ENCODE measurements at places on chromosomes 1 and 21.

DNA sequence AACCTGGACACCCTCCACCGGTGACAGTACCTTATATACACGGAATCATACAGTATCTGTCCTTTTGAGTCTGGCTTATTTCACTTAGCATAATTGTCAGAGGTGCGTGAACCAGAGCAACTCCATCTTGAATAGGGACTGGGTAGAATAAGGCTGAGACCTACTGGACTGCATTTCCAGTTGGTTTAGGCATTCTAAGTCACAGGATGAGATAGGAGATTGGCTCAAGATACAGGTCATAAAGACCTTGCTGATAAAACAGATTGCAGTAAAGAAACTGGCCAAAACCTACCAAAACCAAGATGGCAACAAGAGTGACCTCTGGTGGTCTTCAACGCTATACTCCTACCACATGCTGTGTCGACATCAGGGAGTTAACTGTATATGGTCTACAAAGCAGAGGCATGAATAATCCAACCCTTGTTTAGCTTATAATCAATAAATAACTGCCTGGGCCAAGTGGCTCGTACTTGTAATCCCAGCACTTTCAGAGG, 1.4 kb upstream of the FDPS start:
- no peak for DNase-seq

GRCh38 chr21:18677632-18678031, 274.0 kb upstream of the TMPRSS15 start:
- no peak for DNase-seq

GRCh38 chr21:42969193-42969600, 5.2 kb upstream of the PKNOX1 start:
- no peak for DNase-seq

DNA sequence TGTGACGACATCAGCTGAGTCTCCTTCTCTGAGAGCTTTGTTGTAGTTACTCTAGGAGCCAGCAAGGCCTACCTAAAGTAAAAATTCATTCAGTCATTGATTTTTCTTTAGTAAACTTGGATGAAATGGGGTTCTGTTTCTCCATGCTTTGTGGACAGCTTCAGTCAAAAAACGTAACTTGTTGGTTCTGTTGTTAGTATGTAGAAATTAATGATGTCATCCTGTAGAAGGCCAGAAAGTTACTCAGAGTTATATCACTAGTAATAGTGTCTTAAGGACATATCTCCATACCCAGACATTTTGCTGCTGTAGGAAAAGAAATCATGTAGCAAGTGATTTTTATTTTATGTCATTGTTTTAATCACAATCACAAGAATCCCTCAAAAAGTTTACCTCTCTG, 43.0 kb downstream of the KDM1A start:
- no peak for DNase-seq

DNA sequence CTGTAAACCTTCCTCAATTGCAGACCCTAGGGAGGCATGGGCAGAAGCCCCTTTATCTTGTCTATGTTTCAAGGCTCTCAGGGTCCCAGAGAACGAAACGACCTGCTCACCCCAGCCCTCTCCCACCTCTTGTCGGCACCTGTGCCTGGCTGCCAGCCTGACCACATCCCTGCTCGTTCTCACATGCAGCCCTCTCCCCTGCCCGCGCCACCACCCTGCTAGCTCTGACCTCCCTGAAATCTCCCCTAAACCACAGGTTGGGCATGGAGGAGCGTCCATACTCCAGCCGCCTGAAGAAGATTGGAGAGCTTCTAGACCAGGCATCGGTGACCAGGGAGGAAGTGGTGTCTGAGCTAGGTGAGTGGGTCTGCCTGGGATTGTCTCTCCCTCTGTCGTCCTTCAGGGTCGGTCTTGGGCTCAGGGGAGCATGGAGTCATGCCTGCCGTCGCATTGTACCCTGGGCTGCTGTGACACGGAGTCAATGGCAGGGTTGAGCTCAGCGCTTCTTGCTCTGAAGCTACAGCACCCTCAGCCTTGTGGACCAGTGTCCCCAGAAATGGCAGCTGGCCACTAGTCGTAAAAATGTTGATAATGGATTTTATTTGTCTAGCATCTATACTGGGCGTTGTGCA, 3.6 kb downstream of the ADPRS start:
- DNase-seq, result peak; percentile 41

DNA sequence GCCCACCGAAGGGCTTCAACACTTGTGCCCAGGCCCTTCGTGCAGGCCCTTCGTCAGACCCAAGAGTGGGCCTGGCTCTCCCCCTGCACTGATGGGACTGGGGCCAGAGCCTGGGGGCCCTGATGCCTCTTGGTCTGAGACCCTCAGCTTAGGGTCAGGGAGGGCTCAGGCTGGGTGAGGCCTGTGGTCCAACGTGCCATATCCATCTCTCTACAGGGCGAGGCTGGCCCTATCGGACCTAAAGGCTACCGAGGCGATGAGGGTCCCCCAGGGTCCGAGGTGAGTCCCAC, 15.6 kb downstream of the COL6A1 start:
- DNase-seq, result no peak

DNA sequence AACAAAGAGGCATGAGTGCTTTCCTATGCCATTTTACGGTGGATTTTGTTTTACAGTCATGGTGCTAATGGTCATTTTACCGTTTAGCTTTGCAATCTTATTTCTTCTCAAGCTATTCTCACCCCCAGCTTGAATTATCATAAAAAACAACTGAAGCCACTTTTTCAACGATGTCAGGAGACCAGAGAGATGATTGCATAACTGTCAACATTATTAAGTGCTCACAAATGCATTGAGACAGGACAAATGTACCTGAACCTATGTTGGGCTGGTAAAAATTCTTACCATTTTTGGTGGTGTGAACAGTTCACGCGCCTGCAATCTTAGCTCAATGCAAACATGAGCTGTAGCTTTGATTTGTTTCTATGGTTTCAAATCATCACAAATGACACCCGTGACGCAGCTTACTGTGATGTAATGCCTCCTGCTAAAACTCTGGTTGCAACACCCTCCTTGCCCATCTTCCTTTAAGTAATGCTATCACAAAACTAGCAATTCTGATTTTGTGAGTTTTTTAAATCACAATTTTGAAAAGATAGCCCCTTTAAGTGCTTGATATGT, 104.4 kb downstream of the UCHL5 start:
- DNase-seq, result no peak

- no peak for DNase-seq
These were observed 420 bp upstream of the IFI16 start for GRCh38 chr1:159009287-159009686.

DNA sequence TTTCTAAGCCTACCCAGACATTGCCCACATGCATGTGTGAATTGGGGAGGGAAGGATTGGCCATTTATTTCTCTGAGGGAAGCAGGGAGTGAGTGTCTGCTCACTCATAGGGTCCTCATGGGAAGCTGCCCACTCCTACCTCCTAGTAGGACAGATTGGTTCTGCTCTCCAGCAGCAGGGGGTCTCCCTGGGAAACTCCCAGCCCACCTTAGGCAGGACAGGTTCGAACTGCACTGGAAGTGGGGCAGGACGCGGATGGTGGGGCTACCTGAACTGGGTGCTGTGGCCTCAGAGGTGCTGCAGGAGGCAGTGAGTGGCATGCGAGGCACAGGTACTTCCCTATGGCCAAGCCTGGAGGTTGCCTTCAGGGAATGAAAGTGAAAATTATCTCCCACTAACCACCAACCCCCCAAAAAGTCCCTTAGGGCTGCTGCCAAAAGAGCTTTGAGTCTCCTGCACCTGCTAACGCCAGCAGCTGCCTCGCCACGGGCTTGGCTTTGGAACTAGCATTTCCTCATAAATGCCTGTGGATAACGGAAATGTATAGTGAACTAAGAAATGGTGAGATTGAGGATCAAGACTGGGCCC, 157.0 kb upstream of the COA6 start:
- DNase-seq, result no peak

DNA sequence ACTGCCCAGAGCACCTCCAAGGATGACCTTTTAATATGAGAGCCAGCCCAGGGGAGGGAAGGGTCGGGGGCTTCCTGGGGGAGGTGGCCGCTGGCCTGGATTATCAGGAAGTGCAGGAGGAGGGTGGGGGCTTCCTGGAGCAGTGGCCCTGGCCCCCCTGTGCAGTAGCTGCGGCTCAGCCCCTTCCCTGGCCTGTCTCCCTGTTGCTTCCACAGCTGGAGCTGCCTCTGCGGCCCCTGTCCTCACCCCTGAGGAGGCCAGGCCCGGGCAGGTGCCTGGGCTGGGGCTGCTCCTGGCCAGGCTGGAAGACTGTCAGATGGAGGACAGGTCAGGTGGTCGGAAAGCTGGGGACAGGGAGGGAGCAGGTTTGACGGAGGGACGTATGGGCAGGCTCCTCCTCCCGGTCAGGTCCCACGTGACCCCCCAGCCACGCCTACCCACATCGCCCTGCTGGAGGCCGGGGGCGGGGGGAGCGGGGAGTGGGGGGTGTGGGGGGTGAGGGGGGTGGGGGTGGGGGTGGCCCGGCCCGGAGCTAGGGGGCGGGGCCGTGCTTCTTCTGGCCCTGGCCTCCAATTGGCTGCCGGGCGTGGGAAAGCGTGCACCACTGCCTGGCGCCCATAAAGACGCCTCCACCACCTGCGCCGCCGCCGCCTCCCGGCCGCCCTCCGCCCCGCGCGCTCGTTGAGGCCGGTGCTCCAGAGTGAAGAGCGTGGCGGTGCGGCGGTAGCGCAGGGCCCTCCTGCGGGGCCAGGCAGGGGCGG, 10.2 kb upstream of the TNFRSF14 start:
- DNase-seq, result no peak

- DNase-seq, result no peak
These were observed 31.9 kb upstream of the SGIP1 start for GRCh38 chr1:66502086-66502485.

- DNase-seq, result no peak
These were observed 7.0 kb upstream of the GPR88 start for GRCh38 chr1:100530880-100531487.

- no peak for DNase-seq
These were observed 198.4 kb upstream of the VAMP3 start for GRCh38 chr1:7572654-7573152.

GRCh38 chr1:211378844-211379243, 52.2 kb downstream of the TRAF5 start:
- no peak for DNase-seq

GRCh38 chr21:21332492-21332891, 334.3 kb downstream of the NCAM2 start:
- no peak for DNase-seq

DNA sequence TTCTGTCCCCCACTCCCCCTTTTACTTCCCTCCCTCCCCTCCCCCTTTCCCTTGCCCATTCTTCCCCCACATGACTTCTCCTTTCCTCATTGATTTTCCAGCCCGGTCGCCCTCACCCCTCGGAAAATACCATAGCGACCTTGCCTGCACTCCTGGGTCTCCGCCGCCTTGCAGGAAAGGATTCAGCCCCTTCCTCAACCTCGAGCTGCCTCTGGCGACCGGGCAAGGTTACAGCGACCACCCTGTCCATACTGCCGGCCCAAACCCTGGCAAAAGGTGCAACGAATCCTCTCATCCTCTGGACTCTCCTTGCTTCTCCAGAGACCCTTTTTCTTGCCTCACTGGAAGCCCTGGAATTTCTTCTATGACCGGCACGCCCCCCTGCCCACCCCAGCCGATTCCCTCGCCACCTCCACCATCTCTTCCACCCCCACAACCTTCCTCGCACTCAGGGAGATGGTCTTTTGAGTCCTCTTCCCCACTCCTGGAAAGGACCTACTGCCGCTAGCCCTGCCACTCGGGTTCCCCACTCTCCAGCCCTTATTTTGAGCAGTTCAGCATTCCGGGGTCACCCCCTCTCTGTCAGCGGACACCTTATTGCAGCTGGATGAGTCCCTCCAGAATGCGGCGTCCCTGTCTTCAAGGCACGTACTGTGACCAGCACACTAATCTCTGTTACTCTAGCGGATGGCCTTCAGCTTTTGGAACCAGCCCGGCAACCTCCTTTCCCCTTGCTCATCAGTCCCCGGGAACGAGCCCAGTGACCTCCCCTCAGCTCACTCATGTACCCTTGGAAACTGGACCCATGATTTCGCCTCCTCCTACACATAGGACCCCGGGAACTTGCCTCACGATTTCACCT, 846 bp downstream of the NSUN4 start:
- DNase-seq, result no peak

DNA sequence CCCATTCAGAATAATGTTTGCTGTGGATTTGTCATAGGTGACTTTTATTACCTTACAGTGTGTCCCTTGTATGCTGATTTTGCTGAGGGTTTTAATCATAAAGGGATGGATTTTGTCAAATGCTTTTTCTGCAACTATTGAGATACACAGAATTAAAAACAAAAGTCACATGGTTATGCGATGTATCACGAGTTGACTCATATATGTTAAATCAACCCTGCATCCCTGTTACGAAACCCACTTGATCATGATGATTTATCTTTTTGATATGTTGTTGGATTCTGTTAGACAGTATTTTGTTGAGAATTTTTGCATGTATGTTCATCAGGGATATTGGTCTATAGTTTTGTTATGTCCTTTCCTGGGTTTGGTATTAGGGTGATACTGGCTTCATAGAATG, 10.7 kb upstream of the OR2T34 start:
- no peak for DNase-seq

DNA sequence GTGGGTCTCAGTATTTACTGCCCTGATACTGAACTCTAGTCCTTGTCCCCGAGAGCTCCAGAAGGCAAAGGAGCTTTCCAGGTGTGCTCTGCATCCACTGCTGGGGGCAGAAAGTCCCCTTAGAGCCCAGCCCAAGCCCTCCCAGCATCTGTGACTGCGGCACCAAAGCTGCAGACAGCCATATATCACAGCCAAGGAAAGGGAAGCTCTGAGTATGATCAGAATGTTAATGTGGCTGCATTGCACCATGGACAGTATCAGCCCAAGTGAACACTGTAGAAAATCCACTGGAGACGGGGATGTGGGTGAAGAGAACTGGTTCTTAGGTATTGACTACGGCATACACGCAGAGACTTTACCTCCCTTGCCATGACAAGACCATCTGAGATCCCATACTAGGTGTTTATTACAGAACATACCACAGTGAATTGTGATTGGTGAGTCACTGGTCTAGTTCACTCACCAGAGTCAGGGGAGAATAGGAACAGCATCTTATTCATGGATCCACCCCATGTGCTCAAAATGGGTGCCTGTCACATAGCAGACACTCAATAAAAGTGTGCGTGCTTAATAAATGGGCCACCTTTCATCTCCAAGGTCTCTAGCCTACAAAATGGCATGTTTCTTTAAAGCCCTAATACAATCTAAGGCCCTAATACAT, 170.3 kb downstream of the HHIPL2 start:
- no peak for DNase-seq

DNA sequence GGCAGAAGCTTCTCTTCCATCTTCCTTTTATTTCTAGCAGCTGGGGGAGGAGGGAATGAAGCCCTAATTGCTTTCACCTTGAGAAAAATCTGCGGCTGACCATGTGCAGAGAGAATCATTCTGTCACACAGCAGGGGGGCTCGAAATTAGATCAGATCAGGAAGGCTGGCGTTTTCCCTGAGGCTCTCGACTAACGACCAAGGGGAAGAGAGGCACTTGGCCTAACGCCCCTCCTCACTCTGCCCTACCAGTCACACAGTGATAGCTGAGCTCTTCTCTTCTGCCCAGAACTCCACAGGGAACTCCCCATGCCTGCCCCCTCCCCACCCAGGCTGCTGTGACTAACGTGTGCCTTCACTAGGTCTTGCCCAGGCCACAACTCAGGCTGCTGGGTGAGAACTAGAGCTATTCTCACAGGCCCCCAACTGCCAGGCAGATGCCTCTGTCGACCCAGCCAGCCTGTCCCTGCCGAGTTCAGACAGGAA, 26.5 kb upstream of the KHDRBS1 start:
- DNase-seq, result no peak

- DNase-seq, result no peak
These were observed 95.0 kb upstream of the C1orf105 start for GRCh38 chr1:172325531-172325930.
